ENCODE measurements at places on chromosomes 2 and 18.

DNA sequence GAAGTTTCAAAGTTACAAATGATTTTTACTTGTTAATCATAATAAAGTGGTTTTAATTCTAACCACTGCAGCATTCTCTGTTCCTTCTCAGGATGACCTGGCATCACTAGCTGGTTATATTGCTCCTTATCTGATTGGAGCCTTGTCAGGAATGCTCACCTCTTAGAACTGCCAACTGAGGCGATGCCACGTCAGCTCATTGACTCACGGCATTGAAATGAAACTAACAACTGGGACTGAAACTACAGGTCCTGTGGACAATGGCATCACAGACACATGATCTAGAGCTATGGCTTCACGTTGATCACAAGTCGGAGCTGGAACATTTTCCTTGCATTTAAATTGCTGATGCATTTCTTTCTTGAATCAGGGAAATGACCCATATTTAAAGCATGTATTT, 54.9 kb upstream of the MAP2 start:
- peak; percentile 73 for DNase-seq
- H3K36me3 ChIP-seq = no peaks in the 10 kb centered on the region
- H3K4me1 ChIP-seq = peaks cover 4% of the 10 kb centered on the region
- H3K27me3 ChIP-seq = no peaks in the 10 kb centered on the region
- H3K27ac ChIP-seq = peak overlapping the region; percentile 9

DNA sequence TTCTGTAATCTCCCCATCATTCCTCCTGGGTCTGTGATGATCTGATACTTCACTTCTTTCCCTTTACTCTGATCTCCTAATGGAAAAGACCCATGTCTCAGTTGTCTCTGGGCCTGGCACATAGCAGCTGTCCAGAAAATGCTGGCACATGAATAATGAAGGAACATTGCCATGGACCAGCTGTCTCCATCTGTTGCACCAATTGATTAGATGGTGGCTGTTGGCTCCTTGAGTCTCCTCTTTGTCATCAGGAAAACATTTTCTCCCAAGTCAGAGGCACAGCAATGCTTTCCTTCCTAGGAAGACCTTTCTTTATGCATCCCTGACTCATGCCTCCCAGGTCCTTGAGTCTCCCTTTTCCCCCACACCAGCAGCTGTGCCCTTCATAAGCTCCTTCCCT, 286.2 kb upstream of the CXCR4 start:
- DNase-seq = no peak
- H3K4me3 ChIP-seq = no peak overlapping the region
- no peaks in the 10 kb centered on the region for H3K4me1 ChIP-seq

- H3K27me3 ChIP-seq = no peaks in the 10 kb centered on the region
- H3K36me3 ChIP-seq = no peaks in the 10 kb centered on the region
- no peak overlapping the region for H3K27ac ChIP-seq
- DNase-seq = no peak
These were observed 109.4 kb upstream of the FANCL start for GRCh38 chr2:58350484-58350883.

GRCh38 chr2:182682210-182682609, 33.8 kb upstream of the DNAJC10 start:
- no peaks in the 10 kb centered on the region for H3K4me1 ChIP-seq
- H3K27me3 ChIP-seq = no peaks in the 10 kb centered on the region
- H3K4me3 ChIP-seq = no peak overlapping the region
- no peaks in the 10 kb centered on the region for H3K36me3 ChIP-seq

DNA sequence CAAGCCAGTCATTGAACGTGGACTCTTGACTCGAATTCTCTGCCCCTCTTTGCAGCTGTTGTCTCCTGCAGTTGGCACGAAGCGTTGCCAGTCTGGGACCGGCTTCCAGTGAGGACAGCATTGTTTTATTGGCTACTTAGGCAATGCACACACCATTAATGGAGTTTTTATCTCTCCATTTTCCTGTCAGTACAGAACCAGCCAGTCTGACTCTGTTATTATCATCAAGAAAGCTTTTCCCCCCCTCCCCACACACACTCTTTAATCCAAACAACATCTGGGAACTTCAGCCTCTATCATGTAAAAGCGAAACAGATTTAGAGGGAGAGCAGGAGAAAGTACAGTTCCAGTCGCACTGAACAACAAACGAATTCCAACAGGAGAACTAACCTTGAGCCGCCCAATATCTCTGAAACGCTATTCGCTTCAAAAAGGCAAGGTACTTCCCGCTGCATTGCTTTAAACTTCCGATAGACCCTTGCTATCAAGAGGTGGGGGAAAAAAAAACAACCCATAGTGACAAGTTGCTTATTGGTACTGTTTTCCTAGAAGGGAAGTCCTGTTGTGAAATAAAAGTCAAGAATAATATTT, 38.2 kb downstream of the ACVR1 start:
- no peak for DNase-seq
- no peaks in the 10 kb centered on the region for H3K36me3 ChIP-seq
- peaks cover 41% of the 10 kb centered on the region for H3K4me1 ChIP-seq
- H3K4me3 ChIP-seq = peak overlapping the region; percentile 30
- peak overlapping the region; percentile 65 for H3K27ac ChIP-seq
- no peaks in the 10 kb centered on the region for H3K27me3 ChIP-seq

GRCh38 chr2:33911327-33911726, 312.2 kb upstream of the FAM98A start:
- DNase-seq = no peak
- H3K27ac ChIP-seq = no peak overlapping the region
- no peaks in the 10 kb centered on the region for H3K27me3 ChIP-seq
- no peaks in the 10 kb centered on the region for H3K36me3 ChIP-seq
- H3K4me1 ChIP-seq = no peaks in the 10 kb centered on the region

DNA sequence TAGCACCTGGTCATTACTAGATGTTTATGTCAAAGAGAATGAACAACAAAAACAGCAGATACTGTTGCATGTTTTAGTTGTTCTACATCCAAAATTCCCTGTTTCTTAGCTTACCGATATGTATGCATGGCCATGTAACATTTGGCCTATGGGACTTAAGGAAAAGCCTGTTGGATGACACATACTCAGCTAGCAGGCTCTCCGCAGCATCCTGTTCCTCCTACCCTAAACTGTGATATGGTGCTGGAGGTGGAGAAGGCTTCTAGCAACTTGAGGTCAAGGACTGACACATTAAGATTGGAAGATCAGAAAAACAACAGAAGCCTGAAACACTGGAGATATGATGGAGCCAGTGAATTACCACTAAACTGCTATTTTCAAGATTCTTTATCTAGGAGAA, 537.8 kb downstream of the LRRTM4 start:
- H3K36me3 ChIP-seq = no peaks in the 10 kb centered on the region
- no peak overlapping the region for H3K27ac ChIP-seq
- H3K4me1 ChIP-seq = no peaks in the 10 kb centered on the region
- H3K4me3 ChIP-seq = no peak overlapping the region
- no peaks in the 10 kb centered on the region for H3K27me3 ChIP-seq
- no peak for DNase-seq

GRCh38 chr2:224343226-224343625, 58.7 kb downstream of the FAM124B start:
- H3K27ac ChIP-seq = no peak overlapping the region
- no peaks in the 10 kb centered on the region for H3K4me1 ChIP-seq
- H3K27me3 ChIP-seq = no peaks in the 10 kb centered on the region
- H3K36me3 ChIP-seq = no peaks in the 10 kb centered on the region

DNA sequence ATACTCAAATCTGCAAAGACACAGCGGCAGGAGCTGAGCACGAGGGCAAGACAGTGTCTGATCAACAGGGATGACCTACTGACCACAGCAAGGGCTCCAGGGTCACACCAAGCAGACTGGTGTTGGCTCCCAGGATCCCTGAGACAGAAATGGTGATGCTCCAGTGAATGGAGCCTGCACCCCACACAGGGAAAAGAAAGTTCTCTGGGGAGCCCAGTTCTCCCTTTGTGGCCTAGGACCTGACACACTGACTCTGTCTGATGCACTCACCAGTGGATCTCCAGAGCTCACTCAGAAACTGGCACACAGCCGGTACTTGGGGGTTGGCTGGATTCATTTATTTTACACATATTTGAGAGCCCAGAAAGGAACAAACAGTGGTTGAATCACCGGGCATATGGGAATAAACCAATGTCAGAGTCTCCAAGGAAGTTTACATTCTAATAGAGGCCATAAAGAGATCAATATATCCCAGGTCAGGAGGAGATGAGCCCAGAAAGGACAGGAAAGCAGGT, 215.6 kb upstream of the ARL4C start:
- no peak overlapping the region for H3K27ac ChIP-seq
- no peaks in the 10 kb centered on the region for H3K36me3 ChIP-seq
- H3K4me1 ChIP-seq = no peaks in the 10 kb centered on the region

GRCh38 chr18:35247412-35248249, 6.8 kb downstream of the ZNF397 start:
- H3K27ac ChIP-seq = no peak overlapping the region
- no peaks in the 10 kb centered on the region for H3K27me3 ChIP-seq
- H3K36me3 ChIP-seq = peaks cover 74% of the 10 kb centered on the region

- H3K27me3 ChIP-seq = no peaks in the 10 kb centered on the region
- no peaks in the 10 kb centered on the region for H3K4me1 ChIP-seq
- H3K4me3 ChIP-seq = no peak overlapping the region
These were observed 157.3 kb upstream of the ALKAL2 start for GRCh38 chr2:444937-445884.
